Naive thymus-derived CD4-positive, alpha-beta T cell (primary cell): ENCODE measurements at places on chromosomes 5 and 9.

- DNase-seq: no peak
These were observed at the start of gene FAXDC2 for GRCh38 chr5:154850255-154851062. Gene FAXDC2, minus strand, starts transcription at chr5:154850603. Its CDS starts 12,425 bp downstream, at chr5:154838178.

- DNase-seq: no peak
These were observed 126.9 kb downstream of the PALM2AKAP2 start for GRCh38 chr9:109906766-109907382.

- no peak for DNase-seq
These were observed 206.7 kb upstream of the KLF4 start for GRCh38 chr9:107696302-107696701.

- no peak for DNase-seq
These were observed at the start of gene RGS3 for GRCh38 chr9:113463418-113464285. Gene RGS3, plus strand, starts transcription at chr9:113463727. Its CDS starts 76 bp downstream, at chr9:113463803.

- no peak for DNase-seq
These were observed 4.9 kb downstream of the HSPB3 start for GRCh38 chr5:54460181-54460919.

GRCh38 chr9:16310278-16311110 lies 560.0 kb downstream of the BNC2 start:
- no peak for DNase-seq

- DNase-seq: no peak
These were observed 31.2 kb upstream of the OTP start for GRCh38 chr5:77669677-77670076.

DNA sequence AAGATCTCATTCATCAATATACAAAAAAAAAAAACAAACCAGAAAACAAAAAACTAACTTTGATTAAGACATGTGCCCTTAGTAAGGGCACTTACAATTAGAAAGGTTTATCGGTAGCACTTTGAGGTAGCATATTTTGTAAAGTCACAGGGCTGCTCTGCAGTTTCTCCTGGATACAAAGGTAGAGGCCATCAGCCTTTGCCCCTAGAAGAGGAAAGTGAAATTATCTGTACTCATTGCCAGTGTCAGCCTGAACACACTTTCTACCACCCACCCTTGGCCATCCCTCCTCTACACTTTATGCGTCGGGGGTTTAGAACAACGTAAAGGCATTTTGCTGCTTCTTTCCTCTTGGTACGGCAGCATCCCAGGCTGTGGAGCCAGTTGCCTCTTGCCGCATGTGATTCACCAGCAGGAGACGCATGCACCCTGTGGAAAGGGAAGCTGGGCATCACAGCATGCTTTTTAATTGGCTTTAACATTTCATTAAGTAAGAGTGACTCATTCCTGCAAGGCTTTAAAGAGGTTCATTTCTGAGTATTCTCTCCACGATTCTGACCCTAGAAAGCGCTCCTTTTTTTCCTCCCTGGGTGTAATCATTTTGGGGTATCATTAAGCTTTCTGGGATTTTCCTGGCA lies 84.6 kb downstream of the CEMIP2 start:
- no peak for DNase-seq

DNA sequence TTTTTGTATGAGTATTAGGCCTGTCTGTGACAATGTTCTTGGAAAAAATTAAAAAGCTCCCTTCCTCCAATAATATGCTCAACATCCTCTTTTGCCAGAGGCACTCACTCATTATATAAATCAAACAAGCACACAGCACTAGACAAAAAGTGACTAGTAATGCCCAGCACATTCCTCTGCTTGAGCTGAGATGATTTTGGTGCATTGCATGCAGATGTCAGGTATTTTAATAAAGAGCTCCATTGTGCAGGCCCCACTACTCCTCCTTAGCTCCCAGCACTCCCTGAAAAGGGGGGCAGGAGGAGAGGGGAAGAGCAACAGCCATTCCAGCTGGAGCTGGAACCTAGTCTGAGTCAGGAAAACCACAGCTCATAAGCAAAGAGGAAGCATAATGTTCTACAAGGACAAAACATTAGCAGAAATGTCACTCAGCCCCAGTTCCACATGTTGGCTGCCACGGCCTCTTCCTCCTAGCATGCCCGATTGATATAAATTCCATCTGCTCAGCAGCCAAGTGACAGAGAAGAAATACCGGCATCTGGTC lies 348.5 kb downstream of the BNC2 start:
- DNase-seq: no peak

DNA sequence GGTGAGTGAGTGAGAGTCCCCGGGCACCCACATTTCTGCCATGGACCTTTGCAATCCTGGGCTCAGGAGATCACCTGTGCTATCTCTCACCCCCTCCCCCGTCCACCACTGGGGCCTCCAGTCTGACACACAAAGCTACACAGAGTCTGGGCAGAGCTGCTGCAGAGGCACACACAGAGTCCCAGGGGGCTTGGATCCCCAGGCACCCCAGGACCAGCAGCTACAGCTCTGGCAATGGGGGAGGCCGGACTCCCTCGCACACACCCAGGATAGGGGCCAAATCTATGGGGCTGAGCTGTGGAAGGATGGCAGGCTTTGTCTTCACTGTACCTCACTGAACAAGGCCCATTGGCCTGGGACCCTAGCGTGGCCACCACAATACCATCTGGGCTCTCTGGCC lies 328.8 kb downstream of the MAN2A1 start:
- DNase-seq: no peak

GRCh38 chr9:125486576-125486975 lies 220.4 kb downstream of the MAPKAP1 start:
- DNase-seq: no peak

GRCh38 chr9:20419533-20419932 lies 202.8 kb downstream of the MLLT3 start:
- no peak for DNase-seq

GRCh38 chr5:8062521-8062920 lies 193.6 kb downstream of the MTRR start:
- no peak for DNase-seq
